NCI-H2081 (cell line): ENCODE measurements at places on chromosomes 5 and 9.

DNA sequence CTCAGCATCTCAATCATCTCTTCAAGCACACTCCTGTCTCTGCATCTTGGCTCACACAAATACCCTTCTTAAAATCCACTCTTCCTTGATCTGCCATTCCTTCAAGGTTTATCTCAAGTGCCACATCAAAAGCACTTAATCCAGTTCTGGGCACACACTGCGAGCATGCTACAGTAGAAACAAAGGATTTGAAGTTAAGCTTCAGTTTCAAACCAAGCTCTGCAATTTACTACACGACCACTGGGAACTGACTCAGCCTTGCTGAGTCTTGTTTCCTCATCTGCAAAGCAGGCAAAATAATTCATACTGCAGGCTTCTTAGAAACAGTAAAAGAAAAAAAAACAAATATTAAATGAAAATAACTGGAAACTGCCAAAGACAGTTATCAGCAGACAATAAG lies 50.5 kb upstream of the CTNNAL1 start:
- no peak for DNase-seq

DNA sequence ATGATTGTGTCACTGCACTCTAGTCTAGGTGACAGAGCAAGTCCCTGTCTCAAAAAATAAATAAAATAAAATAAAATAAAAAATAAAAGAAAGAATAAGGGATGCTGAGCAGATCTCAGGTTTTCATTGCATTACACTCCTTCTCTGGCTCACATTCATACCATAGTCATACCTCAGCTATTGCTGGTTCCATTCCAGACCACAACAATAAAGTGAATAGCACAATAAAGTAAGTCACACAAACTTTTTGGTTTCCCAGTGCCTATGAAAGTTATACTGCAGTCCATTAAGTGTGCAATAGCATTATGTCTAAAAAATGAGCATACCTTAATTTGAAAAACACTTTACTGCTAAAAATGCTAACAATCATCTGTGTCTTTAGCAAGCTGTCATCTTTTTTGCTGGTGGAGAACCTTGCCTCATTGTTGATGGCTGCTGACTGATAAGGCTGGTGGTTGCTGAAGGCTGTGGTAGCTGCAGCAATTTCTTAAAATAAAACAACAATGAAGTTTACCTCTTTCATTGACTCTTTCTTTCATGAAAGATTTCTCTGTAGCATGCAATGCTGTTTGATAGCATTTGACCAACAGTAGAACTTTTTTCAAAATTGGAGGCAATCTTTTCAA lies 415.7 kb downstream of the ZNF608 start:
- no peak for DNase-seq

- no peak for DNase-seq
Measured at GRCh38 chr9:14957109-14957508, 46.9 kb upstream of the FREM1 start.

GRCh38 chr5:44993286-44993685 lies 184.5 kb downstream of the MRPS30 start:
- DNase-seq: no peak

- DNase-seq: no peak
Measured at GRCh38 chr9:124395826-124396225, 19.4 kb downstream of the PSMB7 start.

DNA sequence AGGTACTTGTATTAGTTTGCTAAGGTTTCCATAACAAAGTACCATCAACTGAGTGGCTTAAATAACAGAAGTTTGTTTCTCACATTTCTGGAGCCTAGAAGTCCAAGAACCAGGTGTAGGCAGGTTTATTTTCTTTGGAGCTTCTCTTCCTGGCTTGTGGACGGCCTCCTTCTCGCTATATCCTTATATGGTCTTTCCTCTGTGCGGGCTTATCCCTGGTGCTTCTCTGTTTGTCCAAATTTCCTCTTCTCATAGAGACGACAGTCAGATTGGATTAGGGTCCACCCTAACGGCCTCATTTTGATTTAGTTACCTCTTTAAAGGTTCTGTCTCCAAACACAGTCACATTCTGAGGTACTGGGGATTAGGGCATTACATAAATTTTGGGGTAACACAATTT lies 88.3 kb downstream of the RMI1 start:
- no peak for DNase-seq

DNA sequence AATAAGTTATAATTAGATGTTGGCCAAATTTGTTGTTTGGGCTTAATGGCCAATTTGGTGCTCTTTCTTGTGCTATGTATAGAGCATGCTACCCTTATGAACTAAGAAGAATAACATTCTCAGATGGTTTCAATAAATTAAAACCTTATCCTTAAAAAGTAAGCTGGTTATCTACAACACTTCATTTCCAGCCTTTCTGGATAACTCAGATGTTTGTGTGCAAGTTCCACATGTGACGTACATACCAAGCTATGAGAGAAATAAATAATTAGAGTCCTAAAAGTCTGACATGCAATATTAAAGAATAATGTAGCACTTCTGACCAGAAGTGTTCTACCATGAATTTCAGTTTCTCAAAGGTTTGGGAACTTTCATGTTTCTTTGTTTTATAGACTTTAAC lies 11.7 kb downstream of the MTREX start:
- no peak for DNase-seq
